ENCODE measurements at places on chromosomes 3 and 15.
A peak's percentile ranks its signal among the peaks of the same experiment; 100 is the strongest.

DNA sequence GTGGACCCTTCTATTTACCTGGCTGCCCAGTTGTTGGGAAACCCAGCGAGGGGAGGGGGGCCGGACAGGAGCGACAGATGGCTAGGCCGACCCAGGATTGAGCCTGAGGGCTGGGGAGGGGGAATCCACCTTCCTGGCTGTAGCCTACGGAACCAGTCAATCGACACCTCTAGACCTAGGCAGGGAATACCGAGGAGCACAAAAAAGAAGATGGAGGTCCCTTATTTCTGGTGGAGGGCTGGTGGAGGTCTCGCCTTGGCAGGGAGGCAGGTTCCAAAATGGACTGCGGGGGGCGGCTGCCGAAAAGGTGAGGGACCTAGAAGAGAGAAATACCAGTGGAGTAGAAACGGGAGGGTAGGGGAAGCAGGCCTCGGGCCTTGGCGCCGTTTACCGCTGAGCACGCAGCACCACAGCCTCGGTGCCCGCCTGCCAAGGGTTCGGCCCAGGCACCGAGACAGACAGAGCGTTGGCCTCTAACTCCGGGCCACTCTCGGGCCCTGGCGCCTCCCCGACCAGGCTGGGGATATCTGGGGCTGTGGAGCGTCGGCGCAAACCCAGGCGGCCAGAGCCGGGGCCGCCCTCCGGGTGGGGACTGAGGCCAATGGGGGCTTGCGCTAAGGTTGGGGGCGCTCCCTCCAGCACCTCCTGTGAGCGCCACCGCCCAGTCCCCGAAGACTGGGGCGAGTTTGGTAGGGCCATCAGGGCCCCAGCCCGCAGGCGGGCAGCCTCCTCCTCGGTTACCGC lies 1.6 kb downstream of the ANKRD63 start:
- no peak for DNase-seq

DNA sequence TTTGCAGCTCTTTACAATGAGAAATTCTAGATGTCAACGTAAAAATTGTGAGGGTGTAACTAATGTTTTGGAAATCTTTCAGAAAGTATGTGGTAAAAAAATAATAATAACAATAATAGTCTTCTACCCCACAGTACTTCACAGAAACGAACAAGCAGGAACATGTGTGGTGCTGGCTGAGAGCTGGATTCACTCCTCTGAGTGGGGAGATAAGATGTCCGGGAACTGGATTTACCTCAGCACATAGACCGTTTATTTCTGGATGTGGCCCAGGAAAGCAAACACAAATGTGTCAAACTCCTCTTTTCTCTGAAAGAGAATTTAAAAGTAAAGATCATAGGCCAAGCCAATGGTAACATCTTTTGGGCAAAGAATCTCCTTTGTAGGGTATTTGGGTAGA lies 103.4 kb downstream of the SLC49A4 start:
- DNase-seq = no peak

GRCh38 chr3:71584394-71585011 lies 975 bp upstream of the FOXP1 start:
- peak; percentile 66 for DNase-seq

- no peak for DNase-seq
Observed at GRCh38 chr3:155064920-155065319, 15.2 kb upstream of the MME start.

- no peak for DNase-seq
Observed at GRCh38 chr15:54304321-54304720, 326.1 kb downstream of the UNC13C start.

DNA sequence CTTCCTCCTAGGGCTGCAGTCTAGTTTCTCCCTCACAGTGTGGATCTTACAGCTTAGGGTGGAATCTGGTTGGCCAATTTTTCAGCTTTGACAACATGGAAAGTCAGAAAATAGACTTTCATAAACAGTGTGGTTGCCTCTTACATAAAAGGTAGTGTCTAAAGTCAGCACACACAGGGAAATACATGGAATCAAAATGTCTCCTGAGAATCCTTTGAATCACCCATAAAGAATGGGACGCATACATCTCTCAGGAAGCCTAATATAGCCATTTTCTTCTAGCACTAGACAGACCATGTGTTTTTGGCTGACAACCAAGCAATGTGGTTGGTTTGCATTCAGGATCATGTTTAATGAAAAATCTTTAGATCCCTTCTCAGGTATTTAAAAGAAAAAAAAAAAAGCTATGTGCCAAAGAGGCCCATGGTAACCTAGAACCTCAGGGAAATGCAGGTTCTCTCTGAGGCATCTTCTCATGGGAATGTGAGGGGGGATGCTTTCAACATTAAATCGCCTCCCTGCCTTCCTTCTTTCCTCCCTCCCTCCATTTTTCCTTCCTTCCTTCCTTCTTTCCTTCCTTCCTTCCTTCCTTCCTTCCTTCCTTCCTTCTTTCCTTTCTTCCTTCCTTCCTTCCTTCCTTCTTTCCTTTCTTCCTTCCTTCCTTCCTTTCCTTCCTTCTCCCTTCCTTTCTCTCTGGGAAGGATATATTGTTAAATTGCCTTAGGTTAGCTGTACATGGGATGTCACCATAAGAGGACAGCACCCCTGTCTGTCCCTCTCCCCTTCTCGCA lies 34.3 kb upstream of the ZBTB38 start:
- no peak for DNase-seq

GRCh38 chr15:81749716-81750375 lies 296.0 kb downstream of the MEX3B start:
- DNase-seq = no peak

- no peak for DNase-seq
Observed at GRCh38 chr3:94928921-94929320, 866.1 kb downstream of the NSUN3 start.

DNA sequence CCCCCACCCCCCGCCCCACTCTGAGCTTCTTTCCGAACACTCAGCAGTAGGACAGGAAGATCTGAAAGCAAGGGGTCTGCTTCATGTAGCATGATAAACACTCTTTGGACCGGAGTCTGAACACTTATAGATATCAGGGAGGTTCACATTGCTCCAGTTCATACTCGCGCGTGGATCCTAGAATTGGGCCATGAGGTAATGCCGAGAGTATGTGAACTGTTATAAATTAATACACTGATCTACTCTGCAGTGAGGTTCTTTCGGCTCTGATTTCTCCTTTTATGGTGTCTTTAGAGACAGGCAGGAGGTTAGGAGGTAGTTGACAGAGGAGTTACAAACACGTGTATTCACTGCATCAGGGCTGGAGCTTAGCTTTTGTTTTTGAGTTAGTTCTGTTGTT lies 223.0 kb downstream of the THSD4 start:
- DNase-seq = no peak

Data from Peyer's patch (tissue), 4 donors.